ENCODE measurements at places on chromosomes 12 and 14. TPM values are rescaled to one million over a fixed set of nuclear protein-coding genes. Genes with fewer than 3 reads are reported as not detected.

Gene YY1
- 60.9 TPM for total RNA-seq

Gene MGAT4C
- 0.03 TPM for total RNA-seq

Gene GLS2
- not detected for total RNA-seq

Gene ACSM4
- not detected for total RNA-seq

Gene CCDC197
- not detected for total RNA-seq

Gene PRIM1
- total RNA-seq, result 52.3 TPM

Gene AQP6
- total RNA-seq, result not detected

Gene SLC6A13
- total RNA-seq, result not detected

Gene CMKLR1
- total RNA-seq, result 0.04 TPM

Gene FOXN4
- not detected for total RNA-seq

Gene PZP
- not detected for total RNA-seq

Gene CLEC4E
- not detected for total RNA-seq

Gene ARHGDIB
- 1.2 TPM for total RNA-seq

Gene PUS1
- total RNA-seq, result 16.0 TPM

Gene UNC79
- total RNA-seq, result 0.05 TPM

Gene HOXC12
- total RNA-seq, result not detected

Gene TEX52
- not detected for total RNA-seq

Gene TMEM179
- total RNA-seq, result not detected

Gene NFATC4
- 39.3 TPM for total RNA-seq

Gene GPR162
- 2.2 TPM for total RNA-seq

Gene FOXM1
- total RNA-seq, result 107 TPM

Gene TRHDE
- total RNA-seq, result 0.08 TPM

Gene CRIP2
- total RNA-seq, result 71.7 TPM

Gene CDKN1B
- total RNA-seq, result 37.6 TPM

Gene MFAP5
- total RNA-seq, result 0.23 TPM

Gene PIANP
- total RNA-seq, result 0.28 TPM

Gene TMPRSS12
- not detected for total RNA-seq

Gene ASCL1
- not detected for total RNA-seq

Gene SPIC
- total RNA-seq, result not detected

Gene SCN8A
- total RNA-seq, result 0.33 TPM

Gene MYF5
- not detected for total RNA-seq

Gene C12orf50
- total RNA-seq, result not detected

Gene COL2A1
- 200 TPM for total RNA-seq

Gene STRN3
- 71.0 TPM for total RNA-seq

Gene MYH6
- not detected for total RNA-seq

Gene ITFG2
- total RNA-seq, result 25.8 TPM

Gene PTPRO
- total RNA-seq, result 0.15 TPM

Gene FAM186B
- 0.10 TPM for total RNA-seq

Gene ANKRD33
- not detected for total RNA-seq

Gene DENND5B
- total RNA-seq, result 22.4 TPM

Gene OXA1L
- 134 TPM for total RNA-seq

Gene ABHD12B
- total RNA-seq, result not detected

Gene PRPH
- total RNA-seq, result 3.9 TPM

Gene PPFIA2
- 10.2 TPM for total RNA-seq

Gene KCNH5
- not detected for total RNA-seq

Gene KRT3
- total RNA-seq, result not detected

Gene CLEC12A
- total RNA-seq, result not detected

Gene STAB2
- total RNA-seq, result 0.73 TPM
